ENCODE measurements at places on chromosomes 5 and 9. TPM values are rescaled to one million over a fixed set of nuclear protein-coding genes. Genes with fewer than 3 reads are reported as not detected.

The WDR38 gene
- total RNA-seq, result not detected

The ANKRD31 gene
- total RNA-seq, result 0.32 TPM

The SLC25A48 gene
- total RNA-seq, result 0.32 TPM

The PCDHGA11 gene
- total RNA-seq, result 1.9 TPM

The LNPEP gene
- 23.6 TPM for total RNA-seq

The STKLD1 gene
- 0.40 TPM for total RNA-seq

The ACTBL2 gene
- total RNA-seq, result not detected

The PCDHGA9 gene
- total RNA-seq, result 3.1 TPM

The SPATA9 gene
- total RNA-seq, result not detected

The BARHL1 gene
- not detected for total RNA-seq

The PLPP7 gene
- total RNA-seq, result 0.28 TPM

The SLC34A3 gene
- 0.68 TPM for total RNA-seq

The IL9 gene
- not detected for total RNA-seq

The TAF11L5 gene
- not detected for total RNA-seq

The SLC2A8 gene
- total RNA-seq, result 9.0 TPM
